ENCODE measurements at places on chromosomes 12 and 14. TPM values are rescaled to one million over a fixed set of nuclear protein-coding genes. Genes with fewer than 3 reads are reported as not detected.

- DNase-seq, result no peak
These were observed 173.0 kb upstream of the NTF3 start for GRCh38 chr12:5258926-5259325.

- DNase-seq, result no peak
These were observed 1.3 kb downstream of the TRIM9 start for GRCh38 chr14:51093371-51094281.

DNA sequence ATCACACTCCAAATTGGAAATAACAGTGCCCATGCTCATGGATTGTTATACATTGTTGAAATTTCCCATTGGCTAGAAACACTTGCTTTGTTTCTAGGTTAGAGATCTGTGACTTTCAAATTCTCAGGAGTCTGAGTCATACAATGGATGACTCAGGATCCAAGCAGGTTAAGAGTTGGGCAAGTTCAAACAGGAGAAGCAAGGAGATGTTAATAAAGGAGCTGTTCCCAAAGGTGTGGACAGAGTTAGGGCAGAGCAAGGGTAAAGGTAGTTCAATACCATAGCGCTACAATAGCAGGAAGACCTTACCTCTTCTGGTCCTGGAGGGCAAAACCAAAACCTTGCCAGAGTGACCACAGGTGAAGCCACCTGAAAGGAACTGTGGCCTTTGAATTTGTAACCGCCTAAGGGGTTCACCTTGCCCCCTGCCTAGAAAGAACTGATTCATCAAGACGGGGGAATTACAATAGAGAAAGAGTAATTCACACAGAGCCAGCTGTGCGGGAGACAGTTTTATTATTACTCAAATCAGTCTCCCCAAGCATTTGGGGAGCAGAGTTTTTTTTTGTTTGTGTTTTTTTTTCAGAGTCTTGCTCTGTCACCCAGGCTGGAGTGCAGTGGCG, 4.2 kb upstream of the AMN1 start:
- peak; percentile 96 for DNase-seq

DNA sequence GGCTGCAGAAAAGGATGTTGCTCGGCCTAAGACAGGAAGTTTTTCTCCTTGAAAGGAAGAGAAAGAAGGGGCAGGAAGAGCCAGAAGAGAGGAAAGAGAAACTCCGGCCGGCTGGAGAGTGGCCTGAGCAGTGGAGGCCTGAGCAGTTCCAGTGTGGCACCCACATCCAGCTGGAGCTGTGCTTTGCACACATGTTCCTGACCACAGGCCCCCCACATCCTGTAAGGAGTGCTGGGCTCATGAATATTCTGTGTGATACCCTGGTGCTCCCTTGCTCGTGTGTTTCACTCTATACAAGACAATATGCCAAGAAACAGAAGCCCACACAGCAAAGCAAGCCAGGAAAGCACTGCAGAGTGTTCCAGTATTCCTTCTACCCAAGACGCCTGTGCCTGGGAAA, 27.1 kb downstream of the POLE start:
- DNase-seq, result no peak

DNA sequence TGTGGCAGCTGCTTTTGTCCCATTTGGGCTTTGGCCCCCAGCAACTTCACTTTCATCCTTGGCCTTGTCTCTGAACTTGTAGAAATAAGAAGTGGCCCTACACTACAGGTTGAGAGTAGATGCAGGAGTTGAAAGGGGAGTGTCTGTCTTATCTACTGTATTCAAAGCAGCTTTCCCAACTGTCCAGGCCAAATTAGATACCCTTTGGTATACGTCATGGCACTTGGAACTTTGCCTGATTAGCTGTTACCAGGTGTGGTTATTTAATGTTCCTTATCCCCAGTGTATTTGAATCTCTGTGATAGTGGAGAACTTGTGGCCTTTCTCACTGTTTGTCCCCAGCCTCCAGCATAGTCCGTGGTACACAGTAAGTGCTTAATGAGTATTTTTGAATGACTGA, 33.5 kb downstream of the SUDS3 start:
- DNase-seq, result no peak

- no peak for DNase-seq
These were observed 9.2 kb downstream of the EGLN3 start for GRCh38 chr14:33941718-33942117.

The RASSF3 gene
- total RNA-seq, result 38.9 TPM

The TAS2R8 gene
- total RNA-seq, result not detected

DNA sequence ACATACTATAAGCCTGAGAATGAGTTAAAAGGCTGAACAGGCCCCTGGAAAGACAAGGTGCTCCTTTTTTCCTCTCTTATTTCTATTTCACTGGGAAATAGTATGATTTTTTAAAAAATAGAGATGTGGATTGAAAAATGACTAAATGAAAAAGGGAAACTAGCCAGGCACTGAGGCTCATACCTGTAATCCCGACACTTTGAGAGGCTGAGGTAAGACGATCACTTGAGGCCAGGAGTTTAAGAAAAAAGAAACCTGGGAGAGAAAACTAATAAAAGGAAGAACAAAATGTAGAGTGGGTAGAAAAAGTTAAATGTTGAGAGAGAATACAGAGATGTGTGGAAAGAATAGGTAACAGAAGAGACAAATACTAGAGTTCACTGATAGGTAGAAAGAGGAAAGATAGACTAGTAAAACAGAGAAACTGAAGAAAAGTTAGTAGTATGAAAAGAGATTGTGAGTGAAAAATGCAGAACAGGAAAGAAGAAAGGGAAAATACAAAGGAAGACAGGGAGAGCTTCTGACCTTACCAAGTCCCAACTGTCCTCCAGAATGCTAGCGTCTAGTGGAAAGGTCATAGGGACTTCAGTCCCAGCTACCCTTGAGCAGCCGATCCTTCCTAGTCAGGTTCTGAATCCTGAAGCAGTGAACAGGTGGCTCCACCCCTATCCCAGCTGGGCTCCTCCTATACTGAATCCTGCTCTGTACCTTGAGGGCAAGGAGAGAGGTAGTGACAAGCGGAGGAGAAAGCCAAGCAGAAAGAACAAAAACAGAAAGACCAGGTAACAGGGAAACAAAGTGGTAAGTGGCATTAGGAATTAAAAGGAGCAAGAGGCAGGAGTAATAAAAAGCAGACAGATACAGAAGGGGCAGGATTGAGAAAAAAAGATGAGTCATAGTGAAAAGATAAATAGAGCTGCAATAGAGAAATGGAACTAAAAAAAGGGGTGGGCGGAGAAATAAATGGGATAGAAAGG, 7.3 kb downstream of the TMEM116 start:
- peak; percentile 39 for DNase-seq

The ITPR2 gene
- total RNA-seq, result 26.0 TPM

DNA sequence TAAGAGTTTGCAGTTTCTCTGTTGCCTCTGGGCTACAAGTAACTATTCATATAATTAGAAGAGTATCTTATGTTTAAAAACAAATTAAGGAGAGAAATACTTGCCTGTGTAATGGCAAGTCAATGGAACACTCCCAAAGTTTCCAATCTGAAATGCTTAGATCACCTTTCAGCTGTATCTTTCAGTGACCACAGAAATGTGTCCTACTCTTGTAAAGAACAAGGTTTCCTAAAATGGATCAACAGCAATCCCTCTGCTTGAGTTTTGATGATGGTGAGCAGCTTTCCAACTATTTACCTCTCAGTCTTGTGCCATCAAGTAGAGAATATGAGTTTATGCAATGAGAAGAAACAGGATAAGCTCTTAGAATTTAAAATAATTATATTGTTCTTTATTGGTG, 92.9 kb downstream of the ERGIC2 start:
- no peak for DNase-seq

The PAX9 gene
- total RNA-seq, result 8.5 TPM

DNA sequence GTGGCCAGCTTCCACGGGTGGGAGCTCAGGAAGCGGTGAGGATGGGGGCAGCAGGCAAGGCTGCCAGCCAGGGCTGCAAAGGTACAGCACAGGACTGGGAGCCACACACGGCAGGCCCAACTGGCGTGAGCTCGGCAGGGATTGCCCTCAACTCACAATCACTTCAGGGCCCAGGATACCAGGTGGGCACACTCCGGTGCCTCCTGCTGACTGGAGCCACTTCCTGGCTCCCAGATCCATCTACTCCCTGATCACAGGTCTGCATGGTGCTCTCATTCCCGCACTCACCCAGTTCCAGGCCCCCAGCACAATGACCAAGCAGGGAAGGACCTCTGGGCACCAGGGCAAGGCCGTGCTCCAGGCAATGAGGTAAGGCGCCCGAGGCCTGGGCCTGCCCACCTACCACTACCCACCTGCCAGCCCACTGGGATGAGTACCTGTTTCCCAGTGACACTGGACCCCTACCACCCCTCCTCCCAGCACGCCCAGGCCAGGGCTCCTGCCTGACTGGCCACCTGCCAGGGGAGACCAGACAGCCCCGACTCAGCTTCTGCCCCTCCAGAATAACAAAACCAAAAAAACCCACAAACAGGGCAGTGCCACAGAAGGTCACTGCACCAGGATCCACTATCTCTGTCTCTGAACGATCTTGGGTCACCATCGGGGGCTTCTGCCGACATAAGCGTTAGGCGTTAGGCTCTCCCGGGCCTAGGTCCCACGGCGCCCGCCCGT, 1.8 kb downstream of the JAG2 start:
- no peak for DNase-seq

GRCh38 chr14:101152855-101153254, 249.3 kb upstream of the RTL1 start:
- no peak for DNase-seq

- DNase-seq, result peak; percentile 15
These were observed 60.2 kb upstream of the ACTN1 start for GRCh38 chr14:69039288-69039628.

The MANSC4 gene
- total RNA-seq, result not detected

The PLCZ1 gene
- not detected for total RNA-seq

DNA sequence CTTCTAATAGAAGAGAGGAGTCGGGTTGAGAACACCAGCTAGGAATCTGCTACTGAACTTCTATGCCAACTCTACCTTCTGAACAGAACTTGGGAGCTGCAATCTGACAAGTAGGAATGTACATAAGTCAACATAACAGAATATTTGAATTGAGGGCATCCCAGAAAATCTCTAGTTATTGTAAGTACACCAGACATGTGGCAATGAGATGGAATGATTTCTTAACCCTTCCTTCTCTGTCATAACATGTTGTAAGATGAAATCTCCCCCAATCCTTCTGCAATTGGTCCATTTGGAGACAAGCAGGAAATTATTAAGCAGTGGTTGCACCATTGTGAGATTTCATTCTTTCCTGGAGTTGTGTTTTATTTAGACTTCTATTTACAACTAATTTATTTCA, 68.7 kb upstream of the TMPO start:
- no peak for DNase-seq

GRCh38 chr12:27618836-27619235, 77.4 kb upstream of the REP15 start:
- DNase-seq, result no peak

- peak; percentile 33 for DNase-seq
These were observed 15.4 kb upstream of the PLEKHG3 start for GRCh38 chr14:64688811-64689281.

GRCh38 chr14:59123531-59123930, 64.9 kb upstream of the DAAM1 start:
- DNase-seq, result no peak

DNA sequence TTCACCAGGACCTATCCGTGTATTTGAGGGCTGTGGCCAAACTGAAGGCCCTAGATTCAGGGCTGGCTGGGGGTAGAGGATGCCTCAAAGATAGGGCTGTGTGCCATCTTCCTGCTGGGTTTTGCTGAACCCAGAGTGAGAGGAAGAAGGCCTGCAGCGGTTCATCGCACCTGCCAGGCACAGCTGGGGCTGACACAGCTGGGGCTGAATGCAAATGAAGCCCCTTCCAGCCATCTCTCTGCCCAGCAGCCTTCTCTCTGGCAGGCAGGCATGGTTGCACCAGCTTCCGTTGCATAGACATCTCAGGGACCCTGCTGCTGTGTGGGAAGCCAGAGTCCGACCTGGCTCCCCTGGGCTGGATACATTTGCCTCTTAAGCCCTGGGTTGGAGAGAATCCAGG, 152.4 kb downstream of the TSPAN9 start:
- no peak for DNase-seq

- no peak for DNase-seq
These were observed 181.0 kb downstream of the C12orf42 start for GRCh38 chr12:103314786-103315185.

The EML5 gene
- total RNA-seq, result 0.43 TPM

- no peak for DNase-seq
These were observed 3.5 kb upstream of the HCFC2 start for GRCh38 chr12:104060791-104061190.

- DNase-seq, result no peak
These were observed 25.1 kb upstream of the BATF start for GRCh38 chr14:75497191-75497590.

- DNase-seq, result peak; percentile 57
These were observed 14.1 kb downstream of the TRMT61A start for GRCh38 chr14:103543140-103543539.

GRCh38 chr14:74886001-74886400, 4.3 kb downstream of the DLST start:
- DNase-seq, result peak; percentile 95

DNA sequence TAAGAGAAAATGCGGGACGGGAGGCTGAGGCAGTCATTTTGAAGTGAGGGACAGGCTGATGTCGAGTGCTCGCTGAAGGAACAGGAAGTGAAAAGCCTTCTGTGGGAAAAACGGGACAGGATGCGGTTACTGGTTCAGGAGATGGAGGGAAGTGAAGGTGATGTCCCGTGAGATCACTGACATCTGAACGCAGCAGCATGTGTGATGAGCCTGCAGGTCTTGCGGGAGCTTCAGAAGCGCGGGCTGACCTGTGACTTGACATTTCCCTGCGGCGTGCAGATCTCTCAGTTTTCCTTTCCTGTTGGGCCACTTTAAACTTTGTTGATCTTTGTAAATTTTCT, 77.8 kb downstream of the DDX51 start:
- DNase-seq, result no peak

GRCh38 chr14:61420326-61420725, 98.9 kb downstream of the PRKCH start:
- DNase-seq, result peak; percentile 55
